ENCODE measurements at places on chromosomes 5 and 9. TPM values are rescaled to one million over a fixed set of nuclear protein-coding genes. Genes with fewer than 3 reads are reported as not detected.
A peak's percentile ranks its signal among the peaks of the same experiment; 100 is the strongest.

- no peaks in the 10 kb centered on the region for H3K27me3 ChIP-seq
- no peak overlapping the region for H3K4me3 ChIP-seq
- H3K36me3 ChIP-seq = peaks cover under 1% of the 10 kb centered on the region
- no peaks in the 10 kb centered on the region for H3K4me1 ChIP-seq
- H3K27ac ChIP-seq = no peak overlapping the region
- DNase-seq = no peak
Observed at GRCh38 chr9:20929276-20929675, 102.2 kb downstream of the HACD4 start.

The SPRY4 gene
- 4.6 TPM for total RNA-seq

DNA sequence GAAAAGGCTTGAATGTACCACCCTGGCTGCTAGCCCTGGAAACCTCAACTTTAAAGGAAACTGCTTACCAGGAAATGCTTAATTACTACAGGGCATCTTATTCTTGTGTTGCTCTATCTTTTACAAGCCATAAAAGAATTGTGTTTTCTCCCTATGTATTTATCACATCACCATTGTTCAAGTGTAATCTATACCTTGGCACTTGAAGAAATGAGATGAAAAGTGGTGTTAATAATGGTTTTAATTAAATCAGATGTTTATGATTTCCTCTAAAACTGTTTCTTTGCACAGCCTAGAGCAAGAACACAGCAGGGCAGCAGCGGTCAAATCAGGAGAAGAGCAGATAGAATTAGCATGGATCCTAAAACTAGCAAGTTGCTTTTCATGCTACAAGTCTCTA lies 131.8 kb upstream of the RGMB start:
- no peak for DNase-seq
- no peak overlapping the region for H3K4me3 ChIP-seq
- no peaks in the 10 kb centered on the region for H3K4me1 ChIP-seq
- H3K27ac ChIP-seq = no peak overlapping the region

GRCh38 chr5:154296525-154297159 lies 106.1 kb downstream of the GALNT10 start:
- H3K27me3 ChIP-seq = no peaks in the 10 kb centered on the region
- H3K4me1 ChIP-seq = peaks cover 3% of the 10 kb centered on the region
- peaks cover 10% of the 10 kb centered on the region for H3K36me3 ChIP-seq
- H3K4me3 ChIP-seq = no peak overlapping the region
- H3K27ac ChIP-seq = no peak overlapping the region
- no peak for DNase-seq

GRCh38 chr5:31193591-31194467 lies at the start of gene CDH6:
Gene CDH6, plus strand, starts transcription at chr5:31193686. Its CDS starts 73,788 bp downstream, at chr5:31267474.
- peaks cover 18% of the 10 kb centered on the region for H3K4me1 ChIP-seq
- H3K27ac ChIP-seq = no peak within 1 kb of the TSS
- H3K36me3 ChIP-seq = no peaks in the 10 kb centered on the region
- H3K4me3 ChIP-seq = peak within 1 kb of the TSS; percentile 48
- H3K27me3 ChIP-seq = peaks cover 47% of the 10 kb centered on the region

DNA sequence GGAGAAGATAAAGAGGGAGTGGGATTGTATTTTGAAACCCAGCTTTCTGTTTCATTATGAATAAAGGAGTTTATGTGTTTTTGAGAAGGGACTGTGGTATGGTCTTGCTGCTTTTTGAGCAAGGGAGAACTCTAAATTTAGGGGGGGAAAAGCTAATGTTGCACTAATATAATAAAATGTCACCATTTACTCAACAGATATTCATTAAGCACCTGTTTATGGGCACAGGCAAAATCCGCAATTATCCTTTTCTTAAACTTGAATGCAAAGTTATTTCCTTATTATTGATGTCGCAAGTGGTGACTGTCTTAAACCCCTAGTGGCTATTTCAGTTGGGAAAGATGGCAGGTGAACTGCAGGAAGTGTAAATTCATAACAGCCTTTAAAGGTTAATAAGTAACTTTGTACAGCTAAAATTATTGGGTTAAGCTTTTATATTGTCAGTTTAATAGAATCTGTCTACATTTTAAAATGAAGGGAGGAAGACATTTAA lies 1.5 kb downstream of the CDC42SE2 start:
- H3K4me3 ChIP-seq = peak overlapping the region; percentile 99
- H3K4me1 ChIP-seq = peaks cover 54% of the 10 kb centered on the region
- no peak overlapping the region for H3K27ac ChIP-seq
- no peaks in the 10 kb centered on the region for H3K27me3 ChIP-seq
- no peak for DNase-seq

DNA sequence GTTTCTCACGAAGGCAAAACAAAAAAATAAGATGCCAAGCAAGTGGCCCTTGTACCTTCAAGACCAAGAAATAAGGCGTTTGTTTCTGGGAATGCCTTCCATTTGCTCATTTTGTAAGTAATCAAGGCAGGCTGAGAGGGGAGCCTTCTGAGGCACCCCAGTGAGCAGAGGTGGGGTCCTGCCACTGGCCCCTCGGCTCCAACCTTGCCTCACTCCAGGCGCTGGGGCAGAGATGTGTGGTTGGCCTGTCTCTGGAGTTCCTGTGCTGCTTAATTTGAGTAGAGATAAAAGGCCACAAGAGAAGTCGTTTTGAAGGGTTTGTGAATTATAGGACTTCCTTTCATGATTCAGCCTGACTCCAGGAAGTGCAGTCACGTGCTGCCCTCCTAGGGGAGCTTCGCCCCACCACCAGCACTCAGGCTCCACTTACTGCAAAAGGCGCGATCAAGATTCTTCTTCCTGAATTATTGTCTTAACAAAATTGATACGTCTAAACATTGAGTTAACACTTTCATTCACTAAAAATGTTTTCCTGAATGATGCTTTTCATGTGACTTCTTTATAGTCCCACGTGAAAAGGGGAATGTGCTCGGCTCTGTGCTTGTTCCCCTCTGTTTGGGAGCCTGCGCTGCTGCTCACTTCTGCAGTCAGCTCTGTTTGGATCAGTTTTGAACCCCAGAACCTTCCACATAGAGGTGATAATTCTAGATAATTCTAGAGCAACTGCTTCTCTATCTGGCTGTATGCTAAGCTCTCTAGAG lies 13.7 kb downstream of the SYK start:
- no peak overlapping the region for H3K27ac ChIP-seq
- H3K27me3 ChIP-seq = no peaks in the 10 kb centered on the region
- no peak overlapping the region for H3K4me3 ChIP-seq
- H3K36me3 ChIP-seq = no peaks in the 10 kb centered on the region
- no peak for DNase-seq

- peaks cover 11% of the 10 kb centered on the region for H3K4me1 ChIP-seq
- no peak for DNase-seq
- no peak overlapping the region for H3K4me3 ChIP-seq
- H3K27ac ChIP-seq = no peak overlapping the region
Observed at GRCh38 chr9:92942688-92943616, 4.4 kb upstream of the FGD3 start.

The INPP5E gene
- 15.2 TPM for total RNA-seq

All from suprapubic skin (tissue), 4 donors.